ENCODE measurements at places on chromosomes 4 and X.

GRCh38 chr4:140764785-140765392, 8.7 kb upstream of the TBC1D9 start:
- no peak for DNase-seq

DNA sequence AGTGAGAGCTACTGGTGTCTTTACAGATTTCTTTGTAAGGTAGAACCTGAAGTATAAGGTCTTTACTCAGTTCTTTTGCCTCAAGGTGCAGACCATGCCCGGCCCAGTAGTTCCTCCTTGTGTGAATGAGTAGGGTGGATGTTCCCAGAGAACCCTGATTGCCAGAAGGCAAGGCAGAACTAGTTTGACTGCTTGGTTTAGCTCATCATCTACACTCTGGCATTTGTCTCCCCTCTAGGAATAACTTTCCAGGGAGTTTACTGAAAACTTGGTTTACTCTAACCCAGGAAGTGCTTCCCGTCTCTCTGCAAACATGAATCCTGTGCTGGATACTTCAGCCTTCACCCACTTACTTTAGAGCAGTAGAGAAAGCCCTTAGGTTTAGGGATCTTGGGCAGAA, 29.1 kb downstream of the MCUB start:
- DNase-seq: no peak

DNA sequence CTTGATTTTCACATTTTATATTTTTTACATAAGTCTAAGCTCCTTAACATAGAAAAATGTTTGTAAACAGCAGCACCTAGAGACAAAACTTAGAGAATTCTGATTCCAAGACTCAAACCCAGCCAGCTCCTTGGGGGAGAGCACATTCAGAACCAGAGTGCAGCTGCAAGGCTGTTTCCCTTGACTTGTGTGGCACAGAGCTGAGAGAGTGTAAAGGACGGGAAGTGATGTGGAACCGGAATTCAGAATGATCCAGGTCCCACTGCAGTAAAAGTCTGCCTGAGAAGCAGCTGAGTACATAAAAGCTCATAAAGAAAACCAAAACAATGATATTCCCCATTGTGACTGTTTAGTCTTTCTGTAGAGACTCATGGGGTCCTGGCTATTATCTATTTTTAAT, 713.8 kb downstream of the RAB28 start:
- no peak for DNase-seq

GRCh38 chr4:140037353-140038030, 116.5 kb downstream of the MAML3 start:
- DNase-seq: no peak

DNA sequence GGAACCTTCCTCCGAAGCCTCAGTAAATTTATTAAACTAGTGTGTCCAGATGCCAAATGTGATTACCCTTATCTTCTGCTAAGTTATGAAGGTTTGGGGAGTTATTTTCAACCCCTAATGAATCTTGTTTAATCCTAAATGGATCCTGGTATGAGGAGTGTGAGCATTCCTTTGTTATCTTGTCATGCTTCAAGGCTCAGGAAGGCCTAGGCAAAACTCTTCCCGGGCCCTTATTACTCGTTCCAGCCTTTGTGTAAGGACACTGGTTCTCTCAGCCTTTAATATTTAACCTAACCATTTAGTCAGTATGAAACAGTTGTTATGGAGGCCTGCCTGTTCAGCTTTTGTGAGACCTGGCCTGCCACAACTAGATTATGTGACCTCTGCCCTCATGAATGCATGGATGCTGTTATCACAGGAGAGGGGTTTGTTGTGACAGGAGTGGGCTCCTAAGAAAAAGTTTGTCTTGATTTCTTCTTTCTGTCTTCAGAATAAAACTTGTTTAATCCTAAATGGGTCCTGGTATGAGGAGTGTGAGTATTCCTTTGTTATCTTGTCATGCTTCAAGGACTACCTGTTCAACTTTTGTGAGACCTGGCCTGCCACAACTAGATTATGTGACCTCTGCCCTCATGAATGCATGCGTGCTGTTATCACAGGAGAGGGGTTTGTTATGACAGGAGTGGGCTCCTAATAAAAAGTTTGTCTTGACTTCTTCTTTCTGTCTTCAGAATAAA, 181.7 kb downstream of the SLC39A8 start:
- DNase-seq: no peak

DNA sequence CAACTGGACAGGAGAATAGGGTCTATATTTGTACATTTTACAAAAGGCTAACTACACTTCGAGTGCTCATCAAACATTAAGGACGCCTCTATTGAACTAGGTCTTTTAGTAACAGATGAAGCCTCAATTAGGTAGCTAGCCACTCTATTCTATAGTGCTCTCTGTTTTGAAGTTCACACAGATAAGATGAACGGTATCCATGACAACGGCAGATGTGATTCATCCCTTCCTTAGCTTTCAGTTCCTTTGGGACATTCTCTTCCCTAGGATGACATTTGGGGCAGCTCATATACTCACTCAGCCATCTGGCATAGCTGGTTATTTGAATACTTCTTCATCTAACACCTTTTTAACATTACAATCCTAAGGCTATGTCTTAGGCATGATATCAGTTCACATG, 62.4 kb upstream of the WDFY3 start:
- DNase-seq: no peak

GRCh38 chr4:101981756-101982155, 191.2 kb downstream of the BANK1 start:
- DNase-seq: no peak

DNA sequence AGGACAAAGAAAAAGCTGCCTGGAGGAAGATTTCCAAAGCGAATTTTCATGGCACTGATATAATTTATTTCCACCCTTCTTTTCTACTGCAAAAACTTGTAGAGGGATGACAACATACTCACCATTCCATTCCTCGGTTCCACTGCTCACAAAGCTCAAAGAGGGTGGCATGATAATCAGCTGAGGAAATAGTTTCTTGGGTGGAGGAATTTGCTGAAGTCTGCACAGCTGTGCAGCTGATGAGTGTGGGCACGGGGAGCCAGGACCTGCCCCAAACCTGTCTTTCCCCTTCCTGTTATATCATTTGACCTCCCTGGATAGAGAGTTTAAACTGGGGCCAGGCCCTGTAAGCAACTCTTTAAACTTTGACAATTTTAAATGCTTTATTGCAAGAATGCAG, 160.6 kb downstream of the PACRGL start:
- no peak for DNase-seq

GRCh38 chrX:46168254-46168653, 377.0 kb downstream of the ZNF674 start:
- DNase-seq: no peak

GRCh38 chr4:2804449-2804972, 11.6 kb downstream of the SH3BP2 start:
- no peak for DNase-seq

DNA sequence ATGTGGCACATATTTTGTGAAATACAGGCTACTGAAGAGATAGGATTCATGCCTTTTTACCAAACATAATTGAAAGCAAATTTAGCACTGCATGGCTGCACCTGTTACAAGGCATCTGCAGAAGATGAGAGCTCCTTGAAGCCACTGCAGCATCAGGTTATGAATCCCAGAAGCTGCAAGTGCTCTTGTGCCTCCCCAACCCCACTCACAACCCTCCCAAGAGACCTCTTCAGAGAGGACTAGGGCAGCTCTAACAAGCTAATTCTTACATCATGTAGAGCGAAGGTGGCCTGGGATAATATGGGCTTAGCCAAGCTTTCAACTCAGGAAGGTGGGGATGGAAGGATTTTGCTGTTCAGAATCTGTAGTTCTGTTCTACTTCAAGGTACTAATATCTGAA, 27.2 kb downstream of the MFAP3L start:
- DNase-seq: no peak

DNA sequence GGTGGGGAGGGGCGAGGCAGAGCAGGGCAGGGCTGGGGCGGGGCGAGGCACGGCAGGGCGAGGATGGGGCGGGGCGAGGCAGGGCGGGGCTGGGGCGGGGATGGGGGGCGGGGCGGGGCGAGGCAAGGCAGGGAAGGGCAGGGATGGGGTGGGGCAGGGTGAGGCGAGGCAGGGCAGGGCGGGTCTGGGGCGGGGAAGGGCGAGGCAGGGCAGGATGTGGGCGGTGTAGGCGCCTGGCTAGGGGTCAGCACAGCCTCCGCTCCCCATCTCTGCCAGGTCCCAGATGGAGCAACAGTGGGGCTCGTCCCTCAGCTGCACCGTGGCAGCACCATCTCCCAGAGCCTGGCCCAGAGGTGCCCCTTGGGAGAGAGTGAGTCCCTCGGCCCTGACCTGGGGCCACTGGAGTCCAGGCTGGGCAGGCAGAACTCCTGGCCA, 4.2 kb upstream of the SRPK3 start:
- DNase-seq: no peak

GRCh38 chr4:85703096-85703495, 228.1 kb downstream of the ARHGAP24 start:
- DNase-seq: no peak

GRCh38 chr4:168646001-168646768, 149.3 kb downstream of the PALLD start:
- no peak for DNase-seq

DNA sequence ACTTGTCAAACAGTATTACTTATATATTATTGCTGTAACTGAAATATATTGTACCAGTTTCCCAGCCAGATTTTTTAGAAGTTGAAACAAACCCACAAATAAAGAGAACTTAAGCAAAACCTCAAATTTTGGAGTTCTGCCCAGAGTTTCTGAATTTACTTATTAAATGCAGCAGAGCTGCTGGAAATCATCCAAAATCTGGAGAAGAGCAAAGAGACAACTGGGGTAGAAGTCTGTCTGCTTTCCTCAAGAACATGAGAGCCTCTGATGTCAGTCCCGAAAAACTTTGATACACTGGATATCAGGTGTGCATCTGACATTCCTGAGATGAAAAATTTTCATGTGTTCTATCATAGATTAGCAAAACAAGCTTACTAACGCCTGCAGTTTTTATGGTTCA, 325.9 kb downstream of the NR3C2 start:
- no peak for DNase-seq

- DNase-seq: no peak
These were observed 531 bp downstream of the RUFY3 start for GRCh38 chr4:70722199-70722791.

- no peak for DNase-seq
These were observed 28.8 kb downstream of the ING2 start for GRCh38 chr4:183533698-183534097.

DNA sequence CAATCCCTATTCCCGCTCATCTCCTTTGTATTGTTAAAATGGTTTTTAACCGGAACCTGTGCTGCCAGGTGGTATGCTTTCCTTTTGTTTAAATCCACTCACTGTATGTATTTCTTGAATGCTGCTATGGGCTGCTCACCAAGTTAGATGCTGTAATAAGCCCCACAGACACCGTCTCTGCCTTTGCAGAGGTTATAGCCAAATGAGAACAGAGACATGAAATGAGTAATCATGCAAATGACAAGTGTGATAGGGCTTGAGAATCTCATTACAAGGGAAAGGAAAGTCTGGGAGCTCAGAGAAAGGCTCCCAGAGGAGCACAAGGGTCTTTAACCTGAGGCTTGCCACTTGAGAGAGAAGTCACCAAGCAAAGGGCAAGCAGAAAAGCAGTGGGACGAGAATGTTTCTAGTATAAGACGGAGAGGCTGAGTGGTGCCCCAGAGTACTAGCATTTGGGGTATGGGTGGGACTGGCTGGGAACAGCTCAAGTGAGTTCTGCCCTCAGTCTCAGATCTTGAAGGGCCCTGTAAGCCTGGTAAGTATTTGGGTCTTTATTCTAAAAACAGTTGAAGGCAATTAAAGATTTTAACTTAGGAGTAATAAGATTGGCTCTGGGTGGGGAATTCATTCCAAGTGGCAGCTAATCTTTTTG, 110.8 kb upstream of the H2AZ1 start:
- DNase-seq: no peak

GRCh38 chr4:80705311-80705710, 325.2 kb upstream of the BMP3 start:
- no peak for DNase-seq

DNA sequence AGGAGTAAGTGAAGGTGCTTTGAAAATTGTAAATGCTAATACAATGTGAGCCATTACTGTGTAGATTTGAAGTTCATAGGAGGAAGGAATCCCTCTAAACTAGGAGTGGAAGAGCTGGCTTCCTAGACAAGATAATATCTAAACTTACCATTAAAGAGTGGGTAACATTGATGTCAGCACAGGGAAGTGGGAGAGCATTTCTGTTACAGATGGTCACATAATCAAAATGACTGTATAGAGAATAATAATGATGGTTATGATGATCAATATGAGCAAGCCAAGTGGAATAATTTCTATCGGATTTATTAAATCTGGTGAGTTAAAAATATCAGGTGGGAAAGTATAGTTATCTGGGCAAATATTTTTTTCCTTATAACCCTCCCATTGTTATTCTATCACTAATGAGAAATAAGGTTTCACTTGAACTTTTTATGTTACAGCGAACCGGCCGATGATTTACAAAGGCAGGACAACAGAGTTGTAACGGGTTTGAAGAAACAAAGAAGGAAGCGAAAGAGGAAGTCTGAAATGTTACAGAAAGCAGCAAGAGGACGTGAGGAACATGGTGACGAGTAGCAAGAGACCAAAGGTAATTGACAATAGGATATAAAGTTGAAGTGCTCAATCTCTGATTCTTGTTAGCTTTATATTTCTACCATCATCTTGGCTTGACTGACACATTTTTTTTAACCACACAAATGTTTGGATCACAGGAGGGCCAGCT, 43.5 kb downstream of the FMR1NB start:
- no peak for DNase-seq

GRCh38 chrX:30593440-30594200, 16.1 kb upstream of the TASL start:
- peak; percentile 1 for DNase-seq

DNA sequence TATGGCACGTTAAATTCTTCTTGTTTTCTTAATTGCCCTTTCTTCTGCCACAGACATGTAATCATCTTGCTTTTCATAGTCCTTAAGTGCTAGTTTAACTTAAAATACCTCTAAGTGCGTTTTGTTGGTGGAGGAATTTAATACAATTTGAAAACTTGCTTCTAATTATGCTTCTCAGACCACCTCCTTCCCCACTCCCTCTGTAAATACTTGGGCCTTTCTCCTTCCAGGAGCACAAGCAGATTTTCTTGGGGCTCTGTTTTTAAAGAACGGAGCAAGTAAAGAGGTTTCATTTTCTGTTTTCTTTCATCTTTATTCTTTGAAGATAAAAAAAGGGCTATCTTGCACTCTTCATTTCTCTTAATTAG, 559 bp upstream of the PCDH18 start:
- DNase-seq: no peak

DNA sequence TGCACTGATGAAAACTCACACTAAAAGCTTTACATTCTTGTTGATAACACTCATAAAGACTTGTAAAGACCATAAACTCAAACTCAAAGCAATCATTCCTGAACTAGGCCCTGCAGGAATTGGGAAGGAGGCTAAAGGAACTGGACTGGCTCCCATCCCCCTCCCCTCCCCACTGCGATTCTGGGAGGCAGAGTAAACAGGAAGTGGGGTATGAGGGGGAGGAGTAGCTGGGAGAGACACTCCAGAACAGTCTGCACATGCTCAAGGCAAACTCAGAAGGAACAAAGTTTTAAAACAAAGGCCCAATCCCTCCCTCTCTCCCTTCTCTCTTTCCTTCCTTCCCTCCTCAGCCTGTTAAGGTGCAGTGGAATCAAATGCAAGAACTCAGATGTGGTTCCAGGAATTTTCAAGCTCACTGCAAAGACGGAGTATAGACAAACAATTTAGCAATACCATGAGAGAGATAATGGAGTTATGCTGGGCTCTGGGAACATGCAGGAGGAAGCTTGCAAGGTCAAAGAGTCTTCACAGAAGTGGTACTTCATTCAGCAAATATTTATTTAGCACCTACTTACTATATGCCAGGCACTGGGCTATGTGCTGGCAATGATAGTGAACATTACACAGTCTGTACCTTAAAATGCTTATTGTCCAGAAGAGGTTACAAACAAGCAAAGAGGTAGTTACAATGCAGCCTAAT, 15.9 kb downstream of the MID1IP1 start:
- no peak for DNase-seq

- DNase-seq: no peak
These were observed 15.0 kb upstream of the RAI2 start for GRCh38 chrX:17876135-17876534.
